ENCODE measurements at places on chromosomes 1 and 21.

DNA sequence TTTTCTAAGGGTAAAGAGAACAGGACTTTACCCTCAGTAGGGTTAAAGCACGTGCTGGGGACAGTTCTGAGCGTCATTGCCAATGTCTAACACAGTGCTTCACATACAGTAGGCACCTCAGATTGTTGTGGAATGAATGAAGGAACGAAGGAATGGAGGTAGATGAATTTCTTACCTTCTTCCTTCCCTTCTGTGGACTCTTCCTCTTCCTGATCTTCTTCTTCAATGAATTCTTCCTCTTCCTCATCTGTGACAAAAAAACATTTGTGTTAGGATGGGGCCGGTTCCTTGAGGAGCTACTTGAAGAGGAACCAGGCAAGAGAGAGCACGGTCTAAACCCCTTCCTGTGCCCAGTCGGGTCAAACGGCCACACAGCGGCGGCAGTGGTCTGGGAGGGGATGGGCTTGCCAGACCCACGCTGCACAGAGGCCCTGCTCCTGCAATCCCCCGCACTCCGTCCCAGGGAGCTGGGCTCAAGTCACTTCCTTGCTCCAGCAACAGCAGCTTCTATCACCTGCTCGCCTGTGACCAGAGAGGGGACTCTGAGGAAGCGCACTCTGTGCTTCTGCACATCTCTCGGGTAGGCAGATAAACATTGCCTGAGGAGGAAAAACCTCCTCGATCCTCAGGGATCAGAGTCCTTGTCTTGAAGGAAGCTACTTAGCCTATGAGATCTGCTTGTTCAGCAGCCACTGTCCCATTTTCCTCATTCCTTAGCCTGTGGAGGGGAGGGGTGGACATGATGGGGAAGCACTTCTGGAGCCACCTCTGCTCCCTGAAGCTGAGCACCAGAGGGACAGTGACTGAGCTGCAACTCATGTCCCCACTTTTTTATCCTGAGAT is 8.0 kb upstream of the SLC30A2 start:
- no peak for DNase-seq

- DNase-seq, result peak; percentile 60
These were observed 539 bp downstream of the LAMC1 start for GRCh38 chr1:183023601-183024316.

DNA sequence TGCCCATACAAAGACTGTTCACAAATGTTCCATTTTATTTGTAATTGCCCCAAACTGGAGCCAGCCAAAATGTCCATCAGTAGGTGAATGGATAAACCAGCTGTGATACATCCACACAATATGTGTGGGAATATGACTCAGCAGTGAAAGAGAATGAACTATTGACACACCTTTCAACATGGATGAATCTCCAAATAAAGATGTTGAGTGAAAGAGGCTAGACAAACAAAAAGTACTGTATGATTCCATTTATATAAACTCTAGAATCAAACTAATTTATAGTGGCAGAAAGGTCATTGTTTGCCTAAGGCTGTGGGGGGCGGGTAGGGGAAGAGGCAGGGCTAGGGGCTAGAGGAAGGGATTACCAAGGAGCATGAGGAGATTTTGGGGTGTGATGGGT is 4.5 kb downstream of the DHCR24 start:
- DNase-seq, result no peak

- no peak for DNase-seq
These were observed 182.4 kb downstream of the TRABD2B start for GRCh38 chr1:47814612-47815395.

- DNase-seq, result no peak
These were observed 142.5 kb upstream of the MAGI3 start for GRCh38 chr1:113247782-113248181.

DNA sequence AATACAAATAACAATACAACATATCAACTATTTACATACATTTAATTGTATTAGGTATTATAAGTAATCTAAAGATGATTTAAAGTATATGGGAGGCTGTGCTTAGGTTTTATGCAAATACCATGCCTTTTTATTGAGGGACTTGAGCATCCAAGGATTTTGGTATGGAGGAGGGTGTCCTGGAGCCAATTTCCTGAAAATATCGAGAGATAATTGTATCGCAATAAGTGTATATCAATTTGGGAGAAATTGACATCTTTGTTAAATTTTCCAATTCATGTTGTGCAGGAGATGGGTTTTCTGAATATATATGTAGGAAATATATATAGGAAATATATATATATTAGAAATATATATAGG is 63.5 kb downstream of the ATP1A1 start:
- no peak for DNase-seq

- DNase-seq, result no peak
These were observed 19.2 kb downstream of the CLIC4 start for GRCh38 chr1:24764439-24764838.

DNA sequence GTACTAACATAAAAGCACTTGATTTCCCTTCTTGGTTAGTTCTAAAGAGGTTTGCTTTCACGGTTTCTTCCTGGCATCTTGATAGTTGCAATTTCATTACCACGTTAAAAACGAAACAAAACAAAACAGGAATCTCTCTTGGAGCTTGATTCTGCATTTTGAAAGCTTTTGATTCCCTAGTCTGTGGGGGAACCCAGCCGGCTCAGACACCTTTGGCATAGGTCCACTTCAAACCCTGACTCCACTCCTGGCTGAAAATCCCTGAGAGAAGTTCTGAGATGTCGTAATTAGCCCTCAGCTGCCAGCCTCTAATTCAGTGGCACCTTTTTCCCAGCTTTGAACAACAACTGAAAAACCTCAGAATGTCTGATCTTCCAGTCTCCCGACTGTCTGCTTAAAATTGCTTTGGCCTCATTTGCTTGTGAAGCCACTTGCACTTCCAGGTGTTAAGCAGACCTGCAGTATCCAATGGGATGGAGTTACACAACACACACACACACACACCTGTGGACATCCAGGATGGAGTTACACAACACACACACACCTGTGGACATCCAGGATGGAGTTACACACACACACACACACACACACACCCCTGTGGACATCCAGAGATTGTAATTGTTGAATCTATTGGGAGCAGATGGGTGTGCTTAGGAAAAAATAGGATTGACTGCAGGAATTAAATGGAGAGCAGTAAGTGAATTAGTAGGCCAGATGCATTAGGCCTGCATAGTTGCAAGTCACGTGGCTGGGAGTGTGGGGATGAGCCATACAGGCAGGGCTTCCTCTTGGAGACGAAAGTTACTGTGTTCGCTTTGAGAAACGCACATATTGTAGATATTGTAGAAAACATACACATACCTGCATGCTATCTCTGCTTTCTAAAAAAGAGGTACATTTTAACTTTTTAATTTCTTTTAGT is 285.6 kb upstream of the FMN2 start:
- no peak for DNase-seq

All from stimulated activated naive CD8-positive, alpha-beta T cell treated with anti-CD3 and anti-CD28 coated beads, Interleukin-15, Interleukin-2, amounts not matched to agents 100 U/mL and 50 U/mL, for 24 hours (primary cell).